ENCODE measurements at places on chromosomes 13 and 19.

DNA sequence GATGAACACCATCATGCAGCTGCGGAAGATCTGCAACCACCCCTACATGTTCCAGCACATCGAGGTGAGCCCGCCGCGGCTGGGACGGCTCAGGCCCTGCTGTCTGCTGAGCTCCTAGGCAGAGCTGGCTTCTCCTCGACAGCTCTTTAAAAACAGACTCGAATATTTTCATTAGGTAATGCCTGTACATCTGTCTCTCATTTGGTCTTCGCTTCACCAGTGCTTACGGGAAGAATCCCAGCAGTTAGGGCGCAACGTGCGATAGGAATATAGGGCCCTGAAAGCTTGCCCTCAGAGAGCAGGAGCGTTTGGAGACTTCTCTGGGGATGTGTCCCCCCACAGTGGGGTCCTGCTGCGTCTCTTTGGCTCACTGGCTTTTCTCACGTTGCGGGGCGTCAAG, 63.8 kb upstream of the LDLR start:
- no peak for DNase-seq

DNA sequence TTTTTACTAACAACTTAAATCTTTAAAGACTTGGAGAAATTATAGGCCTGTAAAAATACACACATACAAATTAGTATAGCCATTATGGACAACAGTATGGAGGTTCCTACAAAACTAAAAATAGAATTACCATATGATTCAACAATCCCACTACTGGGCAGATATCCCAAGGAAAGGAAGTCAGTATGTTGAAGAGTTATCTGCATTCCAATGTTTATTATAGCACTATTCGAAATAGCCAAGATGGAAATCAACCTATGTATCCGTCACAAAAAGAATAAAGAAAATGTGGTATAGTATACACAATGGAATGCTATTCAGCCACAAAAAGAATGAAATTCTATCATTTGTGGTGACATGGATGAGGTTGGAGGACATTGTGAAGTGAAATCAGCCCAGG, 37.2 kb downstream of the SLITRK1 start:
- no peak for DNase-seq

DNA sequence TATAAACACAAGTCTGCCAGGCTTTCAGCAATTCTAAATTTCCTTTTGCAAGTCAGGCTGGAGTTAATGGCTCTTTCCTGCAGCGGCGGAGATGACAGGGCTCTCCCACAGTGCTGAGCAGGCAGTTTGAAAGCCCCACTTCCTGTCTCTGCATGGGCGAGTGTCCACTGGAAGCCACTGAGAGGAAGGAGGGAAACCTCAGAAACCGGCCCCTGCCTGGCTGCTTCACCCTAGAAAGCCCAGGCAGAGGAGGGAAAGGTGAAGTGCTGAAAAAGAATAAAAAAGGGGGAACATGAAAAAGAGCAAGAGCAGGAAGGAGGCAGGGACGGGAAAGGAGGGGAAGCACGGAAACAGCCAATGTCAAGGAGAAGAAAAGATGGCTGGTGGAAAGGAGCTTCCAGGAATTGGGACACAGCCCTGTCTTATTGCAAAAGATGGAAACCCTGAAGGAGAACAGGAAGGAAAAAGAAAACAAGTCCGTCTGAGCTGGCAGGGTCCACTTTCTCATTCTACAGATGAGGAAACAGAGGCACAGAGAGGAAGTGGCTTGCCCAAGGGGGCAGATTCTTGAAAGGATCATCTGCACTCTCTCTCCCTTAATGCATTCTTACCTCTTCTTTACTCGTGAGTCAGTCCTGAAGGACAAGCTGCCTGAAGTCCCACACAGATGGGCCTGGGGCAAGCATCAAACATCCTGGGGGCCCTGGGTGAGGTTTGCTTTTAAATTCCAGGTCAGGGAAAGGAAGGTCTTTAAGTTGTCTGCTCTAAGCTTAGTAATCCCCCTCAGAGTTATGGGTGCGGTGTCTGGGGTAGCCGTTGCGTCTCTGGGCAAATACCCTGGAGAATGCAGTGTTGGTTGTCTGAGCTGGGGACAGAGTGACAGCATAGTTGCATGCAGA, 38.8 kb upstream of the ALOX5AP start:
- no peak for DNase-seq

- no peak for DNase-seq
Observed at GRCh38 chr13:109272595-109273325, 513.6 kb downstream of the IRS2 start.

GRCh38 chr13:94382517-94382916, 97.0 kb downstream of the DCT start:
- no peak for DNase-seq

DNA sequence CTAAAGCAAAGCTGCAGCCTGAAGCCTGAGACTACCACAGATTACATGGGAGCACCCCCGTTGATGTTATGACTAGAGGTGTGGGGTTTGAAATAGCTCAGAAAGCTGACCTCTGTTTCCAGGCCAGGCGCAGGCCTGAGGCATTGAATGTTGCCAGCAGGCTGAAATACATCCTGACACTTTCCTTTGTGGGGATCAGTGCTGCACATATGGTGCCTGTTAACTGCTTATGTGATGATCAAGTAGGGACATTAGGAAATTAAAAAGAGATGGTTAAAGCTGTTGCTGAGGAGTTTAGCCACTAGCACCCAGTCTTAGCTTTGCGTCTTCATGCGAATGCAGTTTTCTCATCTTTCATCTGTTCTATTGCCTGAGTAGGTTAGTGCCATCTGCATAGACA, 83.2 kb downstream of the CCNA1 start:
- DNase-seq = no peak

All from stimulated activated CD8-positive, alpha-beta memory T cell treated with anti-CD3 and anti-CD28 coated beads, Interleukin-4, amount 100 ng/mL, for 4 hours (primary cell).